Esophagus muscularis mucosa (tissue), 4 donors: ENCODE measurements at places on chromosomes 5 and 9. TPM values are rescaled to one million over a fixed set of nuclear protein-coding genes. Genes with fewer than 3 reads are reported as not detected.

- no peak overlapping the region for H3K27ac ChIP-seq
- H3K27me3 ChIP-seq: no peaks in the 10 kb centered on the region
- peak overlapping the region; percentile 26 for H3K4me3 ChIP-seq
- no peak for DNase-seq
- H3K36me3 ChIP-seq: no peaks in the 10 kb centered on the region
Observed at GRCh38 chr9:15135164-15135792, 171.7 kb downstream of the TTC39B start.

DNA sequence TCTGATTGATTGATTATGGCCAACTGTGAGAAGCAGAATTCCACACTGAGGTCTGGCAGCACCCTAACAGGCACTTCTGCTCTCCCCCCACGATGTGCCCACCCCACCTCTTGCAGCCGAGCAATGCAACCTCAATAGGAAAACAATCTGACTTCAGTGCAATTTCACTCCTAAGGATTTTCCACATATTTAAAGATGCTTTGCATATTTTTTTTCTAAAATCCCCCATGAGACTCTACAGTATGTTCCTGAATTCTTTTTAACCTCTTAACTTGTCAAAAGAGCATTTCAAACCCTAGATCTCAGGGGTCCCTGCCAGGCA lies 243.1 kb downstream of the AUH start:
- H3K4me1 ChIP-seq: peaks cover 41% of the 10 kb centered on the region
- peak overlapping the region; percentile 64 for H3K27ac ChIP-seq
- no peaks in the 10 kb centered on the region for H3K36me3 ChIP-seq
- no peaks in the 10 kb centered on the region for H3K27me3 ChIP-seq
- DNase-seq: no peak

Gene FOXD4L3
- not detected for total RNA-seq

Gene ADRA1B
- 1.7 TPM for total RNA-seq

Gene PIP5K1B
- 1.7 TPM for total RNA-seq
